RCC 7860 (cell line): ENCODE measurements at places on chromosomes 3 and 15.

GRCh38 chr3:54941690-54942362 is 14.0 kb upstream of the LRTM1 start:
- no peak for DNase-seq

DNA sequence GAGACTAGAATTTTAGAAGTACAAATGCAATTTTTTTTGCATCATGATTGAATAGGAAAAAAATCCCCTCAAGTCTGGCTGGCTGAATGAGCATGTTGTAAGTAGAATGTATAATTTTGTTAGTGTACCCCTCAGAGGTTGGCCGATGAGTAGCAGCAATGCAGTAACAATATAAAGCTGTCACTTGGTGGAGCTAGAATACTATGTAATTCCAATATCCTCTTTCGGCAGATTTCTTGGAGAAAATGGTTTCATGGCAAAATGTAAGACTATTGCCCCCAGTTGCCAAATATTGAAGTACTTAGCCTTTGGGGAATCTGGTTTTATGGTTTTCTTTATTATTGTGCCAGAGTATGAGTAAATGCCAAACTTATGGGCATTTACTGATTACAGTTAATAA is 39.8 kb upstream of the SGO1 start:
- peak; percentile 9 for DNase-seq

DNA sequence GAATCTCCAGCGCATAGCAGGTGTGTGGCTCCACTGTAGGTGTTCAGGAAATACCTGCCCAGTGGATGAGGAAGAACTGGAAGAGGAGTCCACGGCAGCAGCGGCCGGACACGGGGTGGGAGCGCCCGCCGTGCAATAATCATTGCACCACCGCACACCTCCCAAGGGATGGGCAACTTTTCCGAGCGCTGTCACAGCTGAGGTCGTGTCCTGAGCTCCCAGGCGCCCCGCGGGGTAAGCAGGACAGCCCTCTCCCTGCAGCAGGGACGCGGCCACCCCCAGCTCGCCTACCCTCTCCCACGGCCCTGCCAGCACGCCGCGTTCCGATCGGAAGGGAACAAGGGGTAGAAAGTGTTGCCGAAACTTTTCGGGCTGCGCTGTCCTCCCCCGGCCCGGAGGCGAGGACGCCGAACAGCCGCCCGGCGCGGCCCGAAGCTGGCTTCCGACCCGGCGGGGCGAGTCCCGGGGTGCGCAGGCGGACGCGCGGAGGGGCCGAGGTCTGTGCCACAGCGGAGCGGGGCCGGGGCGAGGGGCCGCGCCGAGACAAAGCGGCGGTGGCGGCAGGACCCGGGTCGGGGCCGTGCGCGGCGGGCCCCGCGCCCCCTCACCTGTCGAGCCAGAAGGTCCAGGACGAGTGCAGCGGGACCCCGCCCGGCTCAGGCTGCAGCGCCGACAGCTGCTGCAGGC is 475 bp downstream of the EIF4E3 start:
- no peak for DNase-seq

GRCh38 chr3:48301800-48302166 is 31.7 kb downstream of the SPINK8 start:
- peak; percentile 4 for DNase-seq

- DNase-seq, result no peak
These were observed 46.2 kb upstream of the SUCLG2 start for GRCh38 chr3:67700596-67700995.

DNA sequence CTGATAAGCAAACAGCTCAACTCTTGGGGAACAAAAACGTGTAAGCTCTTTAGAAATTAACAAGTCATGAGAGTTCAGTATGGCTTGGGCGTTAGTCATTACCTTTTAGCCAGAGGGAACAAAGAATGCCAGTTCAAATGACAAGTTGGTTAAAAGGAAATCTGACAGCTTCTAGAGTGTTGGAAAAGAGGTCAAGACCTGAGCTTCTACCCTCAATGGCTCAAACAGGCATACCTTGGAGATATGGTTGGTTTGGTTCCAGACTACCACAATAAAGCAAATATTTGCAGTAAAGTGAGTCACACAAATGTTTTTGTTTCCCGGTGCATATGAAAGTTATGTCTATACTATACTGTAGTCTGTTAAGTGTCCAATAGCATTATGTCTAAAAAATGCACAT is 136.1 kb downstream of the CACNA1D start:
- no peak for DNase-seq

- DNase-seq, result no peak
These were observed 37.0 kb downstream of the CCNL1 start for GRCh38 chr3:157122832-157123427.

DNA sequence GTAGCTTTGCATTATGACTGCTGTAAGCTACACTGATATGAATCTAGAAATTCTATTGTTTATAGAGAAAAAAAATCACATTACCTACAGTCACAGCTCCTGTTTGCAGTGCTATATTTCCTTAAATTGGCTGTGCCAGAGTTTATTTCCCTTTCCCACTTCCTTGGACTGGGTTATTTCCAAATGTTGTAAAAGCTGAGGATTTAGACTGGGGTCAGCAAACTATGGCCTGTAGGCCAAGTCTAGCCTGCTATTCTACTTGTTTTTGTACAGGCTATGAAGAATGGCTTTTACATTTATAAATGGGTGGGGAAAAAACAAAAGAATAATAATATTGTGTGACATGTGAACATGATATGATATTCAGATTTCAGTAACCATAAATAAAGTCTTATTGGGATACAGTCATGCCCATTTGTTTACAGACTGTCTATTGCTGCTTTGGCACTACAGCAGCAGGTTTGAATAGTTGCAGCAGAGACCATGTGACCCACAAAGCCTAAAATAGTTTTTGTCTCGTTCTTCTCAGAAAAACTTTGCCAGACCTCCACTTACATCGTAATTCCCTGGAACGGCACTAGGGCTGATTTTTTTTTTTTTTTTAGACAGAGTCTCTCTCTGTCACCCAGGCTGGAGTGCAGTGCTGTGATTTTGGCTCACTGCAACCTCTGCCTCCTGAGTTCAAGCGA is 7.8 kb downstream of the GLDN start:
- no peak for DNase-seq

DNA sequence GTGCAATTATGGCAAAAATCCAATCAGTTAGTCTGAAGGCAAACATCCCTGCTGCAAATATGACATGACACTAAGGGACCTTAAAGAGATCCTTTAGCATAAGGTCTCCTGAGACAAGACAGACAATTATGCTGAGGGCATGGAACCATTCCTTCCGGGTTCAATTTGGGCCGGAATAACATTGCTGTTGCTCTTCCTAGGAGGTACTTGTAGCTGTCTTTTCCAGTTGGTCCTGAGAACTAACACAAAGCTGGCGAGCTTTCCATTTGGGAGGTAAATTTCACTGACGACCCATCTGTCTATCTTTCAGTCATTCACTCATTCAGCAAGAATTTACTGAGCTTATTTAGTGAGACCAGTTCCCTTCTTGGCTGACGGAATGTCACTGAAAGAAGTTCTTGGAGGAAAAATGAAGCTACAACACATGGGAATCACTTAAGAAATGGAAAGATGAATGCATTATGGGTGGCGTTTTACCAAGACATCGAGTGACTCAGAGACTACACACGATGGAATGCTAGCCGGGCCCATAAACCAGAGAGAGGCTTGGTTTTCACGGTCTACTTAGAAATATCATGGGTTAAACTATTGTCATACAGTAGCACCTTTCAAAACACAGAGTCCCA is 215.5 kb downstream of the PDZRN3 start:
- no peak for DNase-seq

GRCh38 chr3:101512396-101512645 is 691 bp downstream of the SENP7 start:
- DNase-seq, result no peak

DNA sequence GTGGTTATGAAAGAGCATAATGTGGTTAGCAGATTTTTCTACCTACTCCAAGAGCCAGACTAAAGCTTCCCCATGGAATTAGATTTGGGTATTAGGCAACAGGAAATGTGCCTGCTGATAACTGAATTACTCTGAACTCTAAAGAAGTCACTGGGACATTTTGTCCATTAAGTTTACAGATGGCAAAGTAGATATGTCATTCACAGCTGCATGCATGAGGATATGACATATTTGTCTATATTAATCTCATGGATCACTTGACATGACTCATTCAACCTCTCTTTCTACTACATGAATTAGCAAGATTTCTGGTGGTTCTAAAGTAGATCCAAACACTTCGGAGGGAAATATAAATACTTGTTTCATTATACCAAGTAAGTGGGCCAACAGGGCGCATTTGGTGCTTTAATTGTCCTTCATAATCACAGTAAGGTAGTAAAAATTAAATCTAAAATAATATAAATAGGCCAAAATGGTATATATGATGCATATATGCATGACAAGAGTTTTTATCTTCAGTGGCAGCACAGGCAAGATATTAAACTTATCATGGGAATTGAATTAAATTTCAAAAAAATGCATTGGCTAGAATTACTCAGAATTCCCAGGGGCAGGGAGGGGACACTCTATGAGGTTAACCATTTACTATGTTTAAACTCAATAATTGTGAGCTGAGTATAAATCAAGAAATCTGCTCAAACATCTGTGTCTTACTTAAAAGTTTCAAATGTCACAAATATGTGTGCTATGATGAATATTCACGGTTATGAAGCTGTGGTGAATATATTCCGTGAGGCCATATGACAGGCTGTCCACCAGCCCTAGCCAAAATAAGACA is 365.3 kb upstream of the KCNMB2 start:
- DNase-seq, result peak; percentile 91

DNA sequence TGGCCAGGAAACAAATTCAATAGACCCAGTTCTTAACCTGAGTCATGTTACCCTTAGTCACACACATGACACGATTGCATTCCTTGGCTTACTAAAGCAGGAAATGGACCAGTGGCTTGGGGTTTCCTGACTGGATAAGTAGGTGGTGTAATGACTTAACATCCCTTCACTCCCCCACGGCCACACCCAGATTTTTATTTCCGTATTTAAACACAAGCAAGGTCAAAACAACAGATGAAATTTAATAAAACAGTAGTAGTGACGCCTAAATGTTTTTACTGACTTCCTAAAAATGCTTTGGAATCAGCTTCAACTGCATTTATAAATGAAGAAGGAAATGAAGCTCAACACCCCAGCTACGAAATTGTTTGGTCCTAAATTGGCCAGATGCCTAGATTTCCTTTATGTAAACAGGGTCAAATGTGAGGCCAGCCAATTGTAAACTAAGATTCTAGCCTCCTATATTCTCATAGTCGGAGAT is 324.3 kb downstream of the CHST2 start:
- DNase-seq, result peak; percentile 94

GRCh38 chr15:28990390-28990789 is 104.6 kb downstream of the APBA2 start:
- DNase-seq, result no peak

DNA sequence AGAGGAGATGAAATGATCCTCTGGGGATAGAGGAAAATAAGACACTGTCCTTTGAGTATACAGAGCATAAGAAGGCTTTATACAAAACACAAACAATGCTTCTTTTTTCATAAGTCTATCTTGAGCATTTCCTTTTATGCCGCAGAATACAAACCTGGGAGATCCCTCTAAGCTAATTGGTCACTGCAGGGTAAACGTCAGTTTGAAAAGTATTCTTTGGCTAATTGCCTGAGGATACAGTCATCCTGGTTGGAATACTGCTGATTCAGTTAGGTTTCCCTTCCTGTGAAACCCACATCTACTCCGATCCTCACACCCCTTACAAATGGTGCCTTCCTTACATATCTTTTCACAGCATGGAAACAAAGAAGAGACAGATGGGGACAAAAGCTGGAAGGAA is 10.6 kb downstream of the WNT5A start:
- peak; percentile 45 for DNase-seq

GRCh38 chr15:73924171-73924921 is 1.9 kb upstream of the LOXL1 start:
- DNase-seq, result peak; percentile 56

DNA sequence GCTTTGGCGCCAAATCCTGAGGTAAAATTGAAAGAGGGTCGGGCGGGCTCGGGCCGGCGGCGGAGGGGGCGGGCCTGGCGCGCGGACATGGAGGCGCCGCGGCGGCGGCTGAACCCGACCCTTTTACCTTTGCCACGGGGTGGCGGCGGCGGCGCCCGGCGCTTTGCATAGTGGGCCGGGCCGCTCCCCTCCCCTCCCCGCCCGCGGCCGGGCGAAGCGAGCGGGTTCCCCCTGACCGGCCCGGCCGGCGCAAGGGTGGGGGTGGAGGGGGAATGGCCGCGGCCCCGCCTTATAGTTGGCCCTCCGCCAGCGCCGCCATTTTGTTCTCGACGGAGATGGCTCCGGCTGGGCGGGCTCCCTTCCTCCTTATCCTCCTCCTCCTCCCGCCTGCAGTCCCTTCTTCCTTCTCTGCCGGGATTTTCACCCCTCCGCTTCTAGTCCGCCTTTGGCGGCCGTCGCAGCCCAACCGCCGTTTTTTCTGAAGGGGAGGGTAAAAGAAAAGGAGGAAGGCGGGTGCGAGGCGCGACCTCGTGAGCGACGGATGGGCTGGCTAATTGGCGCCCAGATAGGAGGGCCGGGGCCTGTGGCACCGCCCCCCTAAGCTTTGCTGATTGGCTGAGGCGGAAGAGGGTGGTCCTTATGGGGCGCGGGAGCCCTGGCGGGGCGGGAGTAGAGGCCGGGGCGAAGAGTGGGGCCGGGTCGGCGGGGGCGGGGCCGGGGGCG is 664 bp downstream of the NR2C2 start:
- peak; percentile 88 for DNase-seq

DNA sequence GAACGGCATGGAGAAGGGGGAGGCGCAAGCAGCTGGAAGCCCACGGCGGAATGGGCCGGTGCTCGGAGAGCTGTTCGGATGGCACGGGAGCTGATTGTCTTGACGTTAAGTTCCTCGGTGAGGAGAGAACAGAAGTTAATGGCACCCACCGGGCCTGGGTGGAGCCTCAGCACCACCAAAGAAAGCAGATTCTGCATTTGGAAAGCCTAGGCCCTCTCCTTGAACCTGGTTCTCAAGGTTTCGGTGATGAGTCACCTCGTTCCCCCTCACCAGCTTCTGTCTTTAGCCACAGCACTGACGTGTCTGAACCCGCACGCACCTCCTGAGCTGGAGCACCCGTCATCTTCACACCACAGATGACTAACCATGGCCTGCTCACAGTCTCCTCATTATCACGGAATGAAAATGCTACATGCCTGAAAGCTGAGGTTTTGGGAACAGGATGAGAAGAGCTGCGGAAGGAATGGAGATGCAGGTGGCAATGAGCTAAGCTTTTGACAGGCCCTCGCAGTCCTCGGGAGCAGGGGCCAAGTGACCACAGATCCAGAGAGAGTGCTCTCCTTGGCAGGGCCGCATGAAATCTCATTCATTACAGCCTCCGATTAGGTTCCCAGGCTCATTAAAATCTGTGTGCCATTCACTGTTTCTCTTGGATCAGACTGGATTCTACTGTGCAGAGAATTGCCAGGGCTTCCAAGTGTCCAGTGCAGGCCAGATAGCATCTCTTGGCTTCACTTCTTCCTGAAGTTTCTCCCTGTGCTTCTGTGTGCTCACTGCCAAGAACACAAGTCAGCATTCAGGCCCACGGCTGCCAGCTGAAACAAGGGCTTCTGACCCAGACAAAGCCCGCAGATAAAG is 96.3 kb upstream of the DLG1 start:
- peak; percentile 100 for DNase-seq

- DNase-seq, result no peak
These were observed 593.3 kb downstream of the FHIT start for GRCh38 chr3:60657972-60658371.

GRCh38 chr15:78018946-78019644 is 58.4 kb downstream of the TBC1D2B start:
- DNase-seq, result no peak

GRCh38 chr3:44179246-44179645 is 62.4 kb upstream of the TOPAZ1 start:
- DNase-seq, result no peak

GRCh38 chr3:184355261-184356040 is 6.0 kb downstream of the CLCN2 start:
- DNase-seq, result no peak

- DNase-seq, result no peak
These were observed 110.0 kb downstream of the EPHB1 start for GRCh38 chr3:134904776-134905646.
